ENCODE measurements at places on chromosomes 1 and 21.

DNA sequence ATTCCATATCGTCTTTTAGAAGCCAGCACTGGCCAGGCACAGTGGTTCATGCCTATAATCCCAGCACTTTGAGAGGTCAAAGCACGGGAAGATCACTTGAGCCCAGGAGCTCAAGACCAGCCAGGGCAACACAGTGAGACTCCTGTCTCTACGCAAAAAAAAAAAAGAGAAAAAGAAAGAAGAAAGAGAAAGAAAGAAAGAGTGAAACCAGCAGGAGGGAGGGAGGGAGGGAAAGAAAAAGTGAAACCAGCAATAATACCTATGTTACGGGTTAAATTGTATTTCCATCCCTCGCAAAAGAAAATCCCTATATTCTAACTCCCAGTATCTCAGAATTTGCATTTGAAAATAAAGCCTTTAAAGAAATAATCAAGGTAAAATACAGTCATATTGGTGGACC lies 10.4 kb downstream of the COP1 start:
- DNase-seq = no peak

DNA sequence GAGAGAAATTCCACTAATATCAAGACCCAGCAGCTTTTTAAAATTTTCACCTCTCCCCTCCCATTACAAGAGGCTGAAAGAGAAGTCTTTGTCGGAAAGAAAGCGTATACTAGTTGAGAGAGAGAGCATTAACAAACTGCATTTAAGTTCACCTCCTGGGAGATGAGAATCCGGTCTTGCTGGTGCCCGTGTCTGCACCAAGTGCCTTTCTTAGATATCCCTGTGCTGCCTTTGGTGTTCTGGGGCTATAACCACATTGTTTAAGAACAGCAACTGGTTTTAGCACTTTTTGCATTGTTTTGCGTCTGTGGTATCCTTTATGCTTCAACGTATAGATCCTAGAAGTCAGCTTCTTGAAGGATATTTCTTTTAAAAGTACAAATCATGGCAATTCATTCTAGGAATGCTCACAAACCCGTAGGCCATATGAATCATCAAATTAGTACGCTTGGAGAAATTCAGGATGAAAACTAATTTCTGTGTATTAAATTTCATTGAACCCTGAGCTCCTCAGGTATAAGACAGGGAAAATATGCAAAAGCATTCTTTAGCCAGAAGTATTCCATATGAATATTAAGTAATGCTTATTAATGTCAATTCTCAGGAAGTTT lies 3.4 kb upstream of the RPE65 start:
- no peak for DNase-seq

DNA sequence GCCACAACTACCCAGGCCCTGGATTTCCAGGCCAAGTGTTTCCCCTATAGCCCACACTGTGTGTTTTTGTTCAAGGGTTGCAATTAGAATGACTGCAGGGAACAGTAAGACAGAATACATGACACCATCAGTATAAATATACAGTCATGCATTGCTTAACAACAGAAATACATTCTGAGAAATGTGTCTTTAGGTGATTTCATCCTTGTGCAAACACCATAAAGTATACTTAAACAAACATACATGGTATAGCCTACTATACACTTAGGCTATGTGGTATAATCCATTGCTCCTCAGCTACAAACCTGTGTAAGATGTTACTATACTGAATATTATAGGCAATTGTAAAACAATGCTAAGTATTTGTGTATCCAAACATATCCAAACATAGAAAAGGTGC lies 7.5 kb upstream of the SLC44A5 start:
- DNase-seq = no peak

- no peak for DNase-seq
Measured at GRCh38 chr1:66705110-66705509, 47.1 kb upstream of the DYNLT5 start.

DNA sequence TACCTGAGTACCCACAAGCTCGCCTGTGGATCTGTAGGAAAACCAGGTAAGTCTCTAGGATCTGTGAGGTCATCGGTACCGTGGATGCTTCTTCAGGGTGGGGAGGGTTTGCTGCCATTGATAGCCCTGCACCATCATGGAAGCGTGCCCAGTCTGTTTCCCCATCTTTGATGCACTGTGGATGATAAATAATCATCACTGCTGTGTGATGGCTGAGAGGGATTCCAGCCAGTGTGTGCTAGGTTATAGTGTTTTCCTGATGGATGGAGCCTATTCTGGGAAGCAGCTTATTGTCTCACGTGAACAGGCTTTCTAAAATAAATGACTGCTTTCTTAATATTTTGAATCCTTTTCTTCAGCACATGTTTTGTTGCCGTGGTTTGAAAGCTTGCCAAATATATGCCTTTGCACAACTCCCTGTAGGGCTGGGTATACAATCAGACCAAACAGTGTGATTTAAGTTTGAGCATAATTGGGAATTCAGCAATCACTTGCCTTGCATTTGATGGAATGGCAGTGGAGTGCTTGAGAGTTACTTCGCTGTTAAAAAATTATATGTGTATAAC lies 113.8 kb downstream of the CAMTA1 start:
- no peak for DNase-seq

- peak; percentile 39 for DNase-seq
Measured at GRCh38 chr1:41802532-41803501, 115.9 kb downstream of the HIVEP3 start.

DNA sequence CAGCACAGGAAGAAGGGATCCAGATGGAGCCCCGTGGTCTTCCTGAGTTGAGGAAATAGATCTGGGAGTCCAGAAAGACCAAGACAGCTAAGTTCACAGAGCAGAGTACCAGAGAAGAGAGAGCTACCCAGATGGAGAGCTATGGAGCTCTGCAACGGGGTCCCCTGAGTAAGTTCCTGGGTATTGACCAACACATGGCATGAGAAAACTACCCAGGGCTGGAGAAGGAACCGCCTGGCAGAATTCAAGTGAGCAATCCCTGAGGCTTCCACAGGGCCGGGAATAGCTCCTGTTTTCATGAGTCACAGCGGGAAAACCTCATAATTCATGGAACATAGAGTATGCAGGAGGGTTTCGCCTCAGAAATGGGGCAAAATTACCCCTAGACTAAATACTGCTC lies 19.7 kb downstream of the STPG1 start:
- DNase-seq = no peak

DNA sequence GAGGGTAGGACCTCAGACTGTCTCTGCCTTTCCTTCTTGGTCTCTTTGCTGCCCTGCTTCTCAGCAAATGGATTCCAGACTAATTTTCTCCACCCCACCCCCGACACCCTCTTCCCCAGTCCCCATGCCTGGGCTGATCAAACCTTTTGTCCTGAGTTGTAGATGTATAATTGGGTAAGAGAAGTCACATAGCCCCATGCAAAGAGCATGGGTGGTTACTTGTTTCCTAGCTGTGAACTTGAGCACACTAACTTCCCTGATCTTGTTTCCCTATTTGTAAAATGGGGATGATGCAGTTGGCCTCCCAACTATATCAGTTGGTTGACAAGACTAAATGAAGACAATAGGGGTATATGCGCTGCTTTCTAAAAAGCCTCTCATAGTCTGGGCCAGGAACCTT lies 9.2 kb downstream of the PADI6 start:
- DNase-seq = no peak

DNA sequence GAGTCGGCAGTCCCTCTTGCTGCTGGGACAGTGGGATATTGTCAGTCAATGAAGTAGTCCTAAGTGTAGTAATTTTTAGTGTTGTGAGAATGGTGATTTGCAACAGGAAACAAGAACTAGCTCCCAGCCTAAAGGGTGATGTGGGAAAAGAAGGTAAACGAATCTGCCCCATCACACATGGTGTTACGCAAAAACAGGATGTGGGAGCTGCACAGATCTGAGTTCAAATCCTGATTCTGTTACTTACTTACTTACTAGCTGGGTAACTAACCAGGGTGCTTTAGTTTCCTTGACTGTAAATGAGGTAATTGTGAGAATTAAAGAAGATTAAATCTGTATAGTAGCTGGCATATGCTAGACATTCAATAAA lies 22.3 kb downstream of the NAV1 start:
- no peak for DNase-seq

DNA sequence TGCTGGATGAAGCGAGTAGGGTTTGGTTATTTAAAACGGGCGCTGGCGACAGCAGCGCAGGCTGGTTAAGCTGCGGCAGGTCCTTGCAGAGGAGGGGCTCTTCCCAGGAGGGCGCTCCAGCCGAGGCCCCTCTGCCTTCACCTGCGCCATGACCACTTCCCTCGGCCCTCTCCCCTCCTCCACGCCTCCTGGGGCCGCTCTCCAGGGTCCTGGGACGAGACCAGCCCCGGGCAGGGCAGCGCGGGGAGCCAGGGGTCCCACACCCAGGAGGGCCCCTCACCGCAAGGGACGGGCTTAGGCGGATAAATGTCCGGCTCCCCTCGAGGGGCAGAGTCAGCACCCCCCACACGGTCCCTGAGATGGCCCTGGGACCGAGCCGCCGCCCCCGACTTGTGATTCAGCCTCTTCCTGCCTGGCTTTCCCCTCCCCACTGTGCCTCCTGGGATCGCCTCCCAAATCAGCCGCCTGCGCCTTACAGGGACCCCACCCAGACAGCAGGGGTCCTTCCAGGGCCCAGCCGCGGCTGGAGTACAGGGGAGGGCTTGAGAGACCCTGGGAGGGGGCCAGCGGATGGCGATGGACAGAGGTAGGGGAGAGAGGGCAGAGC lies 380.7 kb downstream of the MATN1 start:
- no peak for DNase-seq

DNA sequence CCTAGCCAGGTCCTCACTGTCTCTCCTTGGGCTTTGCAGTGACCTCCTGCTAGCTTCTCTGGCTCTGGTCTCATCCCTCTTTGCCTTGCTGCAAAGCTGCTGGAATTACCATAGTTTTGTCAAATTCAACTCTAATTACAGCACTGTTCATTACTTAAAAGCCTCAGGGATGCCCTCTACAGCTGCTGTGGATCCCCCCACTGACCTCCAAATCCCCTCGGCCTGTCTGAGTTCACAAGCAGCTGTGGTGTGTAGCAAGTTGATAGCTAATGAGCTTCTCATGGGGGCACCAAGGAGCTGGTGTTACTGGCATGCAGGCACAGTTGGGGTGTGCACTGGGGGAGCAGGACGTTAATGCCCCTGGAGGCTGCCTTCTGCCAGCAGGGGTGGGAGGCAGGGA lies 24.8 kb downstream of the NIPAL3 start:
- DNase-seq = no peak

- no peak for DNase-seq
Measured at GRCh38 chr1:66652556-66652955, 99.7 kb upstream of the DYNLT5 start.

DNA sequence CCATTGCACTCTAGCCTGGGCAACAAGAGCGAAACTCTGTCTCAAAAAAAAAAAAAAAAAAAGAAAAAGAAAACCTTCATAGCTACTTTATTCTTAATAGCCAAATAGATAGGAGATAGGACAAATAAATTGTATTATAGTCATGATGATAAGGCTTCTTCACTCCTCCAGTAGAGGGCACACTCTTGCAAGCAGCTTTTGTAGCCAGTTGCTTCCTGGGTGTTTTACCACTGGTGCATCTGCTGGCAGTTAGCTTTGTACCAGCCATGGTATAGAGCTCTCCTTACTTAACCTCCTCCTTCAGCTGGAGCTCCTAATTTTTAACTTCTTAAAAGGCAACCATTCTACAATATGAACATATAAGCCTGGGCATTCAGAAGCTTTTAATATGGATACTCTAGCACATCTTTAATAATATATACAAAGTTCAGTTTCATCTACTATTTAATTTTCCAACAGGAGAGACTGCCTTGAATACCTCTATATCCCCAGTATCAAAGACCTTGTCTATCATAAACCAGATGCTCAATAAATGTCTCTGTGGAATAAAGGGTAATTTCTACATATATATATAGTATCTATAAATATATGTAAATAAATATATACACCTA lies 35.8 kb downstream of the EVI5 start:
- peak; percentile 28 for DNase-seq

DNA sequence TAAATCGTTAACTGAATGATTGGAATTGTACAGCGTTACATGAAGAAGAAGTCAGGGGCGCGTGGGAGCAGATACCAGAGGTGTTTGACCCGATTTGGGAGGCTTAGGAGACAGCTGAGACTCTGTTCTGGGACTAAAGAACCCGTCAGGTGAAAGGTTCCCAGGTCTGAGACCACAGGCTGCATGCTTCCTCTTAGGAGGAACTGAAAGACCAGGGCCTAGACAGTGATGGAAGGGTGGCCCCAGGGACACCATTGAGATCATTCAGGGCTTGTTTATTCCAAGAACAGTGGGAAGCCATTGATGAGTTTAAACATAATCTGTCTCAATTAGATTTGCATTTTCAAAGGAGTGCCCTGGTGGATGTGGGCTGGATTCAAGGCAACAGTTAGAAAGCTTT lies 904 bp downstream of the KLF17 start:
- no peak for DNase-seq

DNA sequence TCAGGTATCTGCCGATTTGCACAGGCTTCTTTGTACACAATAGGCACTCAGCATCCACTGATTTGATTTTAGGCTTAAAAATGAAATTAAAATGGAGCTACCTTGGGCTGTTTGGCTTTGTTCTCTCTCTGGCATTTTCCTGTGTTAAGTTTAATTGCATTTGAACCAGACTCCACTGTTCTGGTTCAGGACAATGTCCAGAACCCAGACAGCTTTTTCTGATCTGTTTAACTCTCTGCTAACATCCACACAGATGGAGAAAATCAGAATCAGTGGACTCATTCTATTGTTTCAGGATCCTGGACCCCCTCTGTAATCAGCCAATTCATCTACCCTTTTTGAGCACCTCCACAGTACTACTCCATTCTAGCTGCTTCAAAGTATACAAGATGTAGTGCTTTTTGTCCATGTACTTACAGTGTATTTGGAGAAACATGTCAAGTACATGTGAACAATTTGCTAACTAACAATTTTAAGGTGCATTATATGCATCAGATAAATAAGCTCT lies 248.1 kb downstream of the PTBP2 start:
- no peak for DNase-seq

- DNase-seq = no peak
Measured at GRCh38 chr1:41368801-41369200, 7.6 kb downstream of the FOXO6 start.

DNA sequence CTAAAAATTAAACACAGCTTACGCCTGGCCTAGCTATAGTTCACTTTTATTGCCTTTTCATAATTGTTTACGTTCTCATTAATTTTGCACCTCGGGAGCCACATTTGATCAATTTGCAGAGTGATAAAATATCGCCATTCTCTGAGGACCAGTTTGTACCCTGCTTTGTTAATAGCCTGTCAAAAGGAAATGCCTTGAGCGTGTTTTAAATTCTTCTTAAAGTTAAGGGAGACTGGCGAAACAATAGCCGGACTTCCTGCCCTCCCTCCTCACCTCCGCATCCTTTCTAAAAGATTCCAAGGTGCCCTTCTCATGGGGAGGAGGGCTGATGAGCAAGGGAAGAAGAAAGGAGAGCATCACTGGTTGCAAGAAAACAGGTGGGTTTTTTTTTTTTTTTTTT lies 271.6 kb downstream of the KCNJ6 start:
- DNase-seq = no peak

Measured in left colon (tissue), 2 donors.